Amniotic stem cell (primary cell): ENCODE measurements at places on chromosomes 11 and 22.

DNA sequence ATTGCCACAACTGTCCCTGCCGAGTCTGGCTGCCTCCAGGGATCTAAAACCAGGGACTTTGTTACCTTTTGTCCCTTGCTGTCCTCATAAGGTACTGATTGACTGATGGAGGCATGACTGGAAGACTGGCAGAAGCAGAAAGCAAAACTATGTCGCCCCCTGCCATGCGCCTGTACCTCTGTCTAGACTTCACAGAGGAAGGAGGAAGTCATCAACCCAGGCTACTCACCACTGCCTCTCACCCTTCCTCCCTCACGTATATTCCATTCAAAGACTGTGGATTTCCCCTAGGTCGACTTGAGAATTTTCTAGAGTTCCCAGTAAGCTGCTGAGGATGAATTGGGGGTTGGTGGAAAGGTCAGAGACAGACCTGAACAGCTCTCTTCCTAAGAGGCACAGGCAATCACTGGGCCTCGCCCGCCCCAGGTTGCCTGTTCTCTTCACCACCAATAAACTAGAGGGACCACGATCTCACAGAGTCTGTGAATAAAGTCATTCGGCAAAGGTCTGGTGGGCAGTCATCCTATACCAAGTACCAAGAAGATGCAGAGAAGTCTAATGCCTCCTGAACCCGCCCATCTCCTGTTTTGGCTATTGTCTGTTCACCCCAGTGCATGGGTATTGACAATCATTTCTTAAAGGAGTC lies 27.5 kb upstream of the CHST1 start:
- DNase-seq, result no peak

DNA sequence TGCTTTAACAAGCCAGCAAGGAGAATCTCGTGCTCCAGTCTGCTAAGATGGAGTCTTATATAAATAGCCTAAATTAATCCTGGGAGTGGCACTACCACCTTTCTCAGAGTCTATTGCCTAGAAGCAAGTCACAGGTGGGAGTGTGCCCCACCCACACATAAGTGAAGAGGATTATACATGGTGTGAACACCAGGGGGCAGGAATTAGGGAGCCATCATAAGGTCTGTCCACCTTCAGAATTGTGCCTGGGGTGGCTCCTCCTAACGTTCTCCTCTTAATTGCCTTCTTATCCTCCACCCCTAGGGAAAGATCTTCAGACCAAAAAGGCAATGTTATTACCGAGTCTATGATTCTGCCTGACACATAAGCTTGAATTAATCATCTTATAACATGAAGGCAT lies 276.8 kb upstream of the SESN3 start:
- DNase-seq, result no peak

DNA sequence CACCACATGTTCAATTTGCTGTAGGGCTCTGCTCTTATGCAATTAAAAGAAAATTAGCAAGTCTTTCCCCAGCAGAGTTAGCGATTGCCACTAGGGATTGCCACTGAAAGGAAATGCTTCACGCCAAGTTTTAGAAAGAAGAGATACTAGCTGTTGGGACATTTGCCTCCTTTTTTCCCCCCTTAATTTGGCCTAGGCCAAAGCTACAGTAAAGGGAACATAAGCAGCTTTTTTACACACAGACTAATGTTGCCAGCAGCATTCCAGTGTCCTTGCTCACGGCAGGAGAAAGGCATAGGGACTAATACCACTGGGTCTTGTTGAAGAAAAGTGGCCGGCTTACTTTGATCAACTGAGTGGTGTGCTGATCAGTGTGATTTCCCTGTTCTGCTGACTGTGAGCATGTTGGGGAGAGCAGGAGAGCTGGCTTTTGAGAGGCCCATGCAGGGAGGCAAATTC lies 71.2 kb downstream of the PHF21A start:
- DNase-seq, result peak; percentile 39

DNA sequence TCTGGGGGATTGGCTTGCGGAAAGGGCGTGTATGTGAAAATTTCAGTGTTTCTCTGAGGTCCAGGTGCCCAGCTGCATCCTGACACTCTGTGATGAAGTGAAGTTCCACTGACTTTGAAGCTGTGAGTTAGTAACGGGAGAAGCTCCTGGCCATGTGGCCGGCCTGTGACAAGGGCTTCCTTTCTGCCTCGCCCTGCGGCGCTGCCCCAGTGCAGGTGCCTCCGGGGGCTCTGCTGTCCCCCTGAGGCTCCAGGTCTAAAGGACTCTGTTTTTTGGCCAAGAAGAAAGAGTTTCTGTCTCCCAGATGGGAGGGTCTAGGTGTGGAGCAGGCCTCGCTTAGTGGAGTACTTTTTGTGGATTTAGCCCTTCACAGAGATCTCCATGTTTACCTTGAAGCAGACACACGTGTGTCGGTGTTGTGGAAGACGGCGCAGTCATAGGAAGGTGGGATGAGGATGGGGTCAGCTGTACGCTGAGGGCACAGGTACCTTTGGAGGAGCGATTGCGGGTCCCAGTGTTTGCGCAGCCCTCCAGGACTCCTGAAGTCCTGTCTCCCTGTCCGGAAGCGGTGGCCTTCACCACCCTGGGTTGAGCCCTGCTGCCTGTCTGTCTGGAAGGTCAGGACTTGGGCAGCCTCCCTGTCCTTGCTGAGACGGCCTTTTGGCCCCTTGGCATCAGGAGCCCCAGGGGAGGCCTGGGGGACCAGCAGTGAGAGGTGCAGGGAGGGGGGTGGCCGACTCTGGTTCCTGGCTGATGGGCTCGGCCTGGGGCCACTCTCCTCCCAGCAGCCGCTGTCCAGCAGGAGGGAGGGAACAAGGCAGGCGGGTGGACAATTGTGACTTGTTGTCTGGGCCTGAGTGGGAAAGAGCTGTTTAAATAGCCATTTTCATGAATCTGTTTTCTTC lies 1249.3 kb downstream of the BRD1 start:
- DNase-seq, result no peak

DNA sequence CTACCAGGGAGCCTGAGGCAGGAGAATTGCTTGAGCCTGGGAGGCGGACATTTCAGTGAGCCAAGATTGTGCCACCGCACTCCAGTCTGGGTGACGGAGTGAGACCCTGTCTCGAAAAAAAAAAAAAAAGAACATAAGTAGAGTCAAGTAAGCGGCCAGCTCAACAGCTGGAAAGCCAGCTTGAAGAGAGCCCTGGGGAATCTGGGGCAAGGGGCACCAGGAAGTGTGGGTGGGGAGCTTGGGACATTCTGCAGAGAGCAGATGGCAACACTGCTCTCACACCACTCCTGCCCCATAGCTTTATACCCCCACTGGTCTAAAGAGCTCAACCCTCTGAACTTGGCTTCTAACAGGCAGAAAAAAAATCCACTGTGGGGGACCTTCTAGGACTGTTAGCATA lies 505.6 kb downstream of the BUD13 start:
- no peak for DNase-seq

GRCh38 chr22:50251477-50252081 lies 514 bp upstream of the HDAC10 start:
- DNase-seq, result no peak
